ENCODE measurements at places on chromosomes 6 and 20. TPM values are rescaled to one million over a fixed set of nuclear protein-coding genes. Genes with fewer than 3 reads are reported as not detected.

The ISM1 gene
- under 0.01 TPM for total RNA-seq

The LY6G6D gene
- total RNA-seq: not detected

DNA sequence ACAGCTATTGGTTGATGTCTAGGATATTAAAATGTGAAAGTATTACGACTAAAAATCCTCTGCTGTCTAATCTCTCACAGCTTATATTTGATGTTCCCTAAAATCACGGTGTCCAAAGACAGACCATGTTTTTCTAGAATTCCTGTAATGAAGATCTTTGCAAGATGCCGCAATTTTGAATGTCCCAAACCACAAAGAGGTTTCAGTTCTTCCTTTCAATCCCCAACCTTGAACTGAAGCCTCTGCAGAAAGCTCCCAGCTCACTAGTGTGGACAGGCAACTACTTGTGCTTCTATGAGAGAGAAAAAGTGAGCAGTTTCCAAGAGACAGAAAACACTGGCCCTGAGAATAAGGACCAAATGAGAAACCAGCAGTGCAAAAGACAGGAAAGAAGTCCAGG is 370.1 kb downstream of the FOXA2 start:
- DNase-seq: no peak

DNA sequence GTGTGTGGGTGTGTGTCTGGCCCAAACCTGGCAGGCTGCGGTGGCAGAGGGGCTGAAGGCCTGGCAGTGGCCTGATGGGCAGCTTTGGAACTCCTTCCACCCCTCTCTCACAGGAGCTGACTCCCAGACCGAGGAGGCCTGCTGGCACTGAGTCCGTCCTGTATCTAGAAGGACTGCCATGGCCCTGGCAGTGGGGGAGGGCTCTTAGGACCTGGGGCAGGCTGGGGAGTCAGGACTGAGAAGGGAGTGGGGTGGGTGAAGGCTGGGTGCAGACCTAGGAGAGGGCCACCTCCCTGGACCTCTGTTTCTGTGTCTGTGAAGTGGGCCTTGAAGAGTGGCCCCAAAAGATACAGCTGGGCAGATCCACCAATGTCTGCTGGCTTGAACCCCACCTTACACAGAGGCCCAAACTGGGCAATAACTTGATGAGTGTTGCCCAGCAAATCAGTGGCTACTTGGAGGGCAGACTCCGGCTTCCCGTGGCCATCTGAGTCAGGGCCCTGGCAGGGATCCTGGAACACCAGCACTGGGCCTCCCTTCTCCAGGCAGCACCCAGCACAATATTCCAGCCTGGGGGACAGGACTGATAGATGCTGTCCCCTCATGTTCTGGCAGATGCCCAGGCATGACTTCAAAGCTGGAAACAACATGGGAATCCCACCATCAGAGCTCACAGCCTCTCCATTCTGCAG is 46.7 kb upstream of the BLCAP start:
- no peak for DNase-seq

- no peak for DNase-seq
Observed at GRCh38 chr6:161406646-161407045, 132.8 kb upstream of the AGPAT4 start.

DNA sequence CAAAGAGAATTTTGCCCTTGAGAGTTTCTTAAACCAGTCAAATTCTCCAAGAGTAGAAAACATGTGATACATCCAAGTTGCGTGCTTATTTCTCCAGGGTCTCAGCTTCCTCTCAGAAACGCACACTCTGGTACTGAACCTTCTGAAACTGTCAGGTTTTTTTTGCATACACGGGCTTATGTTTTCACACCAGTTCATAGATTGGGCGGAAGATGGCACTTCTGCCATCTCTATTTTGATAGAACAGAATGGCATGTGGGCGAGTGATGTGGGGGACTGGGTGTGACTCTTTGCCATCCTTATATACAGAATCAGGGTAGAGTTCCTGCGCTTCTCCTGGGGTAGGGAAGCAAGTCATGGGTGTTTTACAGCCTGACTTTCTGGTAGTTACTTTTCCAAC is 56.4 kb downstream of the ADTRP start:
- no peak for DNase-seq

- no peak for DNase-seq
Observed at GRCh38 chr6:135858931-135859330, 7.4 kb downstream of the PDE7B start.

- DNase-seq: no peak
Observed at GRCh38 chr20:10854976-10855375, 181.2 kb upstream of the JAG1 start.

DNA sequence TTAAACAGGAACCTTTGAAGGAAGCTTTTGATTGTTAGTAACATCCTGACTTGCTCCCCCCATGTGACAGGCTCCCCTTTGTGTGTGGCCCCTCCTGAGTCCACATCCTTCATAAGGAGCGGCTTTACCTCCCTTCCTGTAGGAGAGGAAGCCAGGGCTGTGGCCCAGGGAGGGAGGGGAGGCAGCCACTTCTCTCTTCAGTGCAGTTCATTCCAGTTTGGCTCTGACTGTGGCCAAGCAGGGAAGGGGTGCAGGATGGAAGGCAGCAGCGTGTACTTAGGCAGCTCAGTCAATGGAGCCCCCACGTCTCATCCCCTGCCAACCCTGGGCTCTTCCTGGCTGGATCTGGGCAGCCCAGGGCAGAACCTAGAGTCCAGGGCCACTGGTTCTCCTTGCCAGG is 295.2 kb downstream of the QKI start:
- DNase-seq: no peak

- DNase-seq: no peak
Observed at GRCh38 chr20:60935971-60936370, 316.1 kb upstream of the CDH4 start.

GRCh38 chr6:16473184-16473907 is 235.0 kb downstream of the GMPR start:
- DNase-seq: no peak

All from lung microvascular endothelial cell (primary cell).